ENCODE measurements at places on chromosomes 4 and X.

DNA sequence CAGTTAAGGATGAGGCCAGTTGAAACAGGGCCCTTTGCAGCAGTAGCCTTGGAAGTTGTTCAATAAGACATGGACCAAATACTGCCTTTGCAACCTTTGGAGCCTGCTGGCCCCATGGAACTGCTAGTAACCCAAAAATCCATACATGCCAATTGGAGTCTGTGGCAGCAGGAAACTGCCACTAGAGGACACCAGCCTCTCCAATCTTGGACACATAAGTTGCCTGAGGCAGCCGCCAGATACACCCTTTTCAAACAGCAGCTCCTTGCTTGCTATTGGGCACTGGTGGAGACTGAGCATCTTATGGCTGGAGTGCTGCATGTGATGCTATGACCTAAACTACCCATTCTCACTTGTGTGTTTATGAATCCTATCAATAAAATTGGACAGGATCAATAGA lies 14.8 kb upstream of the LAP3 start:
- DNase-seq = no peak

DNA sequence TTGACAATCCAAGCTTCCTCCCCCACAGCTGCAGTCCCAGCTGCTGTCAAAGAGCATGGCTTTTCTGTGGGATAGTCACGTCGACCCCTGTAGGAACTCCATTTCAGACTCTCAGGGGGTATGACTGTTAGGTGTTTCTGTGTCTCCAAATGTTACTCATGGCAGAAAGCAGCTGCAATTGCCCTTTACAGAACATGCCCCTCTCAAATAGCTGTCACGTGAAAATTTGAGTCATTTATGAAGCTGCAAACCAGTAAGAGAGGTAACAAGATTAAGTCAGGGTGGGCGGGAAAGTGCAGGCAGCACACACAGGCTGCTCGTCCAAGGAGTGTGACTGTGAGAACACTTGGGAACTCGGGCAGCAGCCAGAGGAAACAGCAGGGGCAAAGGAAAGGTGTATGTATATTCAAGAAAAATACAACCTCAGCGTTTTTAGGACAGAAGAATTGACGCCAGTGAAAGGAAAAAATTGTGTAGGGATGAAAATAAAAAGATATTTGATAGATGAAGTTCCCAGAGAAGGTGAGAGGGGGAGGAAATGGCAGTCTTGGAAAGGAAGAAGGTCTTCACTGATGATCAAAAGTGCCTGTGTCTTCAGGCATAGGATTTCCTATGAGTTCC lies 66.5 kb upstream of the TMEM184C start:
- no peak for DNase-seq

DNA sequence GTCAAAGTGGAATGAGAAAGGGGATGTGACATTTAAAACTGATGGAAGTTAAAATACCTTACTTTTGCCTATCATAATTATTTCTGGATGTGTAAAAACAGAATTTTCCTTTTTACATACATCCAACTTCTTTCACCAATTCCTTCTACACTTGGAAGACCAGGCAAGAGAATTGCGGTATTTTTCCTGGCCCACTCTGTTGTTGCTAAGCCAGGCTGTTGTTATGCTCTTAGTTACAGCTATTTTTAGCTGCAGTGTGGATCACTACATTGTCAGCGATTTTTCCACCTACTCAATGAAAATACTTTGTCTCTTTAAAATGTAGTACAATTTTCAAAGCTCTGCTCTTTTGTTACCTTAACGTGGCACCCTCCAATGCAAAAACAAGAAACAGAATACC lies 43.4 kb downstream of the NKX6-1 start:
- DNase-seq = no peak

- no peak for DNase-seq
Observed at GRCh38 chr4:181647396-181648147, 595.6 kb upstream of the TENM3 start.

- DNase-seq = no peak
Observed at GRCh38 chr4:69098470-69098869, 2.2 kb downstream of the UGT2B7 start.

- DNase-seq = no peak
Observed at GRCh38 chr4:177322881-177323280, 13.2 kb downstream of the NEIL3 start.

- no peak for DNase-seq
Observed at GRCh38 chr4:136927172-136927571, 605.1 kb downstream of the PCDH18 start.
